ENCODE measurements at places on chromosomes 7 and 10.

- DNase-seq: no peak
Measured at GRCh38 chr7:75640201-75640600, 98.5 kb downstream of the HIP1 start.

DNA sequence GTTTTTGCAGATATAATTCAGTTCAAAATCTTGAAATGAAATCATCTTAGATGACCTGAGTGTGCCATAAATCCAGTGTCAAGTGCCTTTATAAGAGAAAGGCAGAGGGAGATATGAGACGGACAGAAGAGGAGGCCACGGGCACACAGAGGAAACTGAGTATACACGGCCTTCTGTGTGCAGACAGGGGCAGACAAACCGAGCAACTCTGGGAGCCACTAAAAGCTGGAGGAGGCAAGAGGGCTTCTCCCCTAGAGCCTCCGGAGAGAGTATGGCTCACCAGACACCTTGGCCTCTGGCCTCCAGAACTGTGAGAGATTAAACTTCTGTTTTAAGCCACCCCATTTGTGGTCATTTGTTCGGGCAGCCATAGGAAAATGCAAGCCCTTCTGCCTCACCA lies 12.6 kb downstream of the TSPAN15 start:
- no peak for DNase-seq

GRCh38 chr10:9800571-9800970 lies 1217.1 kb upstream of the CELF2 start:
- DNase-seq: no peak

DNA sequence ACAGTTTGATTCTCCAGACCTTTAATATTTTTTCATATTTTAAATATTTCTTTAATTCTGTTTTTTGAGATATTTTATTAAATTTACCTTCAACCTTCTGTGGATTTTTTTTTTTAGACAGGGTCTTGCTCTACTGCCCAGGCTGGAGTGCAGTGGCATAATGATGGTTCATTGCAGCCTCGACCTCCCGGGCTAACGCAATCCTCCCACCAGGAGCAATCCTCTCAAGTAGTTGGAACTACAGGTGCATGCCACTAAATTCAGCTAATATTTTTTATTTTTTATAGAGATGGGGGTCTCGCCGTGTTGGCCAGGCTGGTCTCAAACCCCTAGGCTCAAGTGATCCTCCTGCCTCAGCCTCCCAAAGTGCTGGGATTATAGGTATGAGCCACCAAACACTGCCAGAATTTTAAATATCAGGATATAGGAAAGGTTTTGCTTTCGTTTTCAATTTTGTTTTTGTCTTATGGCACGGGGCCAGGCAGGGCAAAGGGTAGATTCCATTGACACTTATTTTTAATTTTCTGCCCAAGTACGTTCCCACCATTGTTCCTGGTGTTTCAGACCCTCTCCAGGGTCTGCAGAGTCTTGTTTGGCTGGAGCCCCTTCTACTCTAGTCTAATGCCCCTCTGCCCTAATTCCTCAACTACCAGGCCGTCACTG lies 1.2 kb downstream of the TACC2 start:
- DNase-seq: no peak

- DNase-seq: no peak
Measured at GRCh38 chr7:13327669-13328068, 640.2 kb downstream of the ARL4A start.

GRCh38 chr10:29610876-29611647 lies 23.7 kb downstream of the SVIL start:
- no peak for DNase-seq

DNA sequence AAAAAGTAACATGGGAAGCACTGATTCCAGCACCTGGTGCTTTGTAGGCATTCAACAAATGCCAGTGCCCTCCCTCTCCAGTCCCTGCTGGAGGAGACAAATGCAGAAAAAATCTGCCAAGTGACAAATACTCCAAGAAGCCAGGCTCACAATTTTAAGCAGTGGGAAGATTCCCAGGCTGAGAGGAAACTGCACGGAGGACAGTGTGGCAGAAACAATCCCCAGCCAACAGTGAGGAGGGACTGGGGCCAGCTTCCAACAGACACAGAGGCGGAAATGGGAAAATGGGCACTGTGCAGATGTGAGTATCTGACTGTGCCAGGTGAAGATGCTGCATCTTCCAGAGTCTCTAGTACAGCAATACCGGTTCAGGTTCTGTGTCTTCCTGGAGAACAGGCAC lies 106.3 kb downstream of the SLIT1 start:
- no peak for DNase-seq

GRCh38 chr7:30776971-30777370 lies 5.8 kb downstream of the MINDY4 start:
- no peak for DNase-seq

DNA sequence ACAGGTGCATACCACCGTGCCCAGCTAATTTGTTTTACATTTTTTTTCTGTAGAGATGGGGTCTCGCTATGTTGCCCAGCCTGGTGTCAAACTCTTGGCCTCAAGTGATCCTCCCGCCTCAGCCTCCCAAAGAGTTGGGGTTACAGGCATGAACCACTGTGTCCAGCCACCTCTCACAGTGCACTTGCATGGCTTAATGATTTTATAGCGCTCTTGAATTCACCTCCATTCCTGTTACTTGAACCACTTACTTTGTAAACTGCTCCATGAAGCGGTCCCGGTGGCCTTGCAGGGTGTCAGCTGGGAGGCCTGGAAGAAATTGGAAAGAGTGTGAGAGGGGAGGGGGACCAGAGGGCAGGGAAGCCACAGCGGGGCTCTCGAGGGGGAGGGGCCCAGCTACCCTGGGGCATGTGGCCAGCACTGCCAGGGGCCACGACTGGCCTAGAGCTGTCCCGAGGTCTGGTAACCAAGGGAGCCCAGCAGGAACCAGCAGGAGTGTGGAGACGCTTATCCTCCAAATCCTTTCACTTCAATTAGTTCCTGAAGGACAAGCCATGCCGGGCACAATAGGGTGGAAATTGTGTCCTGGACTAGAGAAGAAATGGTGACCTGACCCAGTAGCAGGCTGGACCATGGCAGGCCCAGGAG lies 76.0 kb downstream of the SPDYE5 start:
- DNase-seq: no peak

- DNase-seq: no peak
Measured at GRCh38 chr10:21100871-21101514, 203.9 kb upstream of the NEBL start.

DNA sequence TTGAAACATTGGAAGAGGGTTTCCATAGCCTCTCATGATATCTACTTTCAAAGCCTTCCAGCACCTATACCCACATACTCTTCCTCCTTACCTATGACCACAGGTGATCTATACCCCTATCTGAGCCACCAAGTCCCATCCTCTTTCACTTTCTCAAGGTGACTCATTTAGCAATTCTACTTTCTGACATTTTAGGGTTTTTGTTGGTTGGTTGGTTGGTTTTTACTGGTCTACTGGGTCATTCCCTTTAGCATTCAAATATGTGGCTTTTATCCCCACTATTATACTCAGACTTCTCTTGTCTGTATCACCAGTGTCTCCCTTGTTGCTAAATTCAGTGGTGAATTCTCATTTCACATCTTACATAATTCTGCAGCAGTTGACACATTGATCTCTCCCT lies 130.4 kb upstream of the STEAP4 start:
- no peak for DNase-seq

GRCh38 chr10:84202349-84202748 lies 8.0 kb downstream of the CDHR1 start:
- no peak for DNase-seq

DNA sequence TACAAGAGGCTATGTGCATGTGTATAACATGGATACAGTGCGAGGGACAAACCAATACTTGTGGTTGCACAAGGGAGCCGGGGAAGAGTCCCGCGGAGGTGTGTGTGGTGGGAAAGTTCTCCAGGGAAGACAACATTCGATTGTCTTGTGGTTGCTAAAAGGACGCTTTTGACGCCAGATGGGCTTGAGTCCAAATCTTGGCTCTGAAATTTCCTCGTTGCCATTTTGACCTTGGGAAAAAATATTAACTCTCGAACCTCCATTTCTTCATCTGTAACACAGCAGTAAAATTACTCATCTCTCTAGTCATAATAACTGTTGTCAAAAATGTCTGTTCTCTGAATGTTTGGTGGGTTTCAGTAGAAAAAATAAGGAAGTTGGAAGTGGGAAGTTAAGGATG lies 16.5 kb downstream of the PLXDC2 start:
- DNase-seq: no peak

- DNase-seq: no peak
Measured at GRCh38 chr10:70672165-70673042, at the start of gene ADAMTS14. TSS of gene ADAMTS14 (plus strand) at chr10:70672506. CDS start at chr10:70672803, 297 bp downstream.

- DNase-seq: no peak
Measured at GRCh38 chr10:27446091-27446918, 57.8 kb upstream of the RAB18 start.

DNA sequence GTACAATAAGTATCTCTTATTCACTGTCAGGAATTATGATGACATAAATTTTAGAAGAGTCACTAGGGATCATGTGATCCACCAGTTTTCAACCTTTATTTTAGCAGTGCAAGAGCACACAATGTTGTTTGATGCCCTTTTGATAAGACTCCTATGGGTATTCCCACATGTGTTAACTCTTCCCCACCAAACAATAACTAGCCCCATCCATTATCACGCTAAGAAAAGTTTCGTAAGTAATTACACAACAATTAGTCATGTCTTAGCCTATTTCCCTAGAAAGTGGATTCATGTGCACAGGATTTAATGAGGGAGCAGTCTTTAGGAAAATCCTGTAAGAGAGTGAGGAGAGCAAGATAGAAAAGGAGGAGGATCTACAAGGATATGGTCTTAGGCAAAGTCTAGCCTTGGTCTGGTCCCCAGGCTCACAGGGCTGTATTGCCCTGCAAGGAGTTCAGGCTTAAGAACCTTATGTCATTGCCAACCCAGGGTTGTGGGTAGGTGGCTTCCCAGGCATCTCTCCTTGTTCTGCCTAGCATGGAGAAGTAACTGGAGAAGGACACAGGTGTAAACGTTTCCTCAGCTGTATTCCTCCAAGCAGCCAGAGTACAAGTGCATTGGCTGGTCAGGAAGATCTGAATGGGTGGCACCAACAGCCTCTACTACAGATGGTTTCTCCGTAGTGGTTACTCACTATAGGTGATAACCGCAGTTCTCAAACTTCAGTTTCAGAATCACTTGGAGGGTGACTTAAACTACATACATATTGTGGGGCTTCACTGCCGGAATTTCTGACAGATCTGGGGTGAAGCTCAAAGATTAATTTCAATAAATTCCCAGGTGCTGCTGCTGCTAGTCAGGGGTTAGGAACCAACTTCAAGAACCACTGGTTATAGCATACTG lies 574.5 kb downstream of the SUGCT start:
- no peak for DNase-seq

GRCh38 chr10:24430591-24430990 lies 221.7 kb downstream of the KIAA1217 start:
- no peak for DNase-seq

DNA sequence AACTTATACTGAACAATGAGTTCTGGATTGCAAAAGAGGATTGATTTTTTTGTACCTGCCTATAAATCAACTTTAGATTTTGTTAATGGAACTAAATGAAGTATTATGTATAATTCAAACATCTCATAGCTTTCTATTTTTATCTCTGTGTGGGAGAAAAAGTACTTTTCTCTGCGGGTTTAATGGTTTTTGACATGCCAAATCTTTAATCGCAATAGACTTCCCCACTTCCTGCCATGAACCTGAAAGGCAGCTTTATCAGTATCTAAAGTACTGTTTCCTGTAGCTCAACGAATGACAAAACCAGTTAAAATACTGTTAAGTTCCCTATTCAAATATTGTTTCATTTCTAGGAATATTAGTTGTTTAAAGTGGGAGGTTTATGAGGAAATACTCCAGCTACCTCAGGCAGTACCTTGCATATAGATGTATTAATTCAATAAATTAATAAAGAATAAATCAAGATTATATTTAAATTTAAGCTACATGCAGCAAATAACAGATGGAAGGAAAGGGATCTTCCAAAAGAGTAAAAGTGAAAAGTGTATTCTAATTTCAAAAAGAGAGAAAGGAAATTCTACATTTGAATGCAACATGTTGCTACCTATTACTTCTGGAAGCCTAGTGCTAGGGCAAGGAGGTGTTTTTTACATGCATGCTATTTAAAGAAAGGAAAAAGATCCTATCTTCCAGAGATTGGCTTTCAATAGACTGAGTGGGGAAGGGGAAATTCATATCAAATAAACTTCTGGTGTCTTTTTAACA lies 75.9 kb downstream of the SVOPL start:
- no peak for DNase-seq

GRCh38 chr7:102914585-102914984 lies 1.8 kb downstream of the LRRC17 start:
- no peak for DNase-seq

DNA sequence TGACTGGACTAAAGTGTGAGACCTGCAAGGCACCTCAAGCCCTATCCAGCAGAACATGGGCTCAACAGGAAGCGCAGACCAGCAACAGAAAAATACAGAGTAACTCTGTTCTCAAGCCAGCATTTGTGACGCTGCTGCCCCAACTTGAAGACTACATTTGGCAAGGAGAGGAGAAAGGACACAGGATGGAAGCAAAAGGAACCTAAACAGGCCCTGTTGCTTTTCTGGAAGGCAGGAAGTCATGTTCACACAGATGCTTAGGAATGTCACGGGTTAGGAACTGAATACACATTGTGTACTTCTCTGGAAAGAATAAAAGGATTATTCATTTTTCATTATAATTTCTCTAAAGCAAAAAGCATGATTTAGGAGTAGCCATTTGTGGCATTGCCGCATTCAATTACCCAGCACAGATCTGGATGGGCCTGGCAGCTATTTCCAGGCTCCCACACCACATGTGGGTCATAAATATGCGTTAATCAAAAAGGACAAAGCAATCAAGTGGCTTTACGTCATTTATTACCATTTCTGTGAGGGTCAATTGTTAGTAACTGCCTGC lies 19.8 kb upstream of the TOMM7 start:
- no peak for DNase-seq

GRCh38 chr10:132068431-132069121 lies 2.8 kb downstream of the JAKMIP3 start:
- DNase-seq: no peak

GRCh38 chr7:40009301-40009700 lies 59.2 kb downstream of the CDK13 start:
- no peak for DNase-seq

- no peak for DNase-seq
Measured at GRCh38 chr7:22849172-22849571, 26.5 kb upstream of the TOMM7 start.

- DNase-seq: no peak
Measured at GRCh38 chr7:69199041-69199440, 399.2 kb upstream of the AUTS2 start.

DNA sequence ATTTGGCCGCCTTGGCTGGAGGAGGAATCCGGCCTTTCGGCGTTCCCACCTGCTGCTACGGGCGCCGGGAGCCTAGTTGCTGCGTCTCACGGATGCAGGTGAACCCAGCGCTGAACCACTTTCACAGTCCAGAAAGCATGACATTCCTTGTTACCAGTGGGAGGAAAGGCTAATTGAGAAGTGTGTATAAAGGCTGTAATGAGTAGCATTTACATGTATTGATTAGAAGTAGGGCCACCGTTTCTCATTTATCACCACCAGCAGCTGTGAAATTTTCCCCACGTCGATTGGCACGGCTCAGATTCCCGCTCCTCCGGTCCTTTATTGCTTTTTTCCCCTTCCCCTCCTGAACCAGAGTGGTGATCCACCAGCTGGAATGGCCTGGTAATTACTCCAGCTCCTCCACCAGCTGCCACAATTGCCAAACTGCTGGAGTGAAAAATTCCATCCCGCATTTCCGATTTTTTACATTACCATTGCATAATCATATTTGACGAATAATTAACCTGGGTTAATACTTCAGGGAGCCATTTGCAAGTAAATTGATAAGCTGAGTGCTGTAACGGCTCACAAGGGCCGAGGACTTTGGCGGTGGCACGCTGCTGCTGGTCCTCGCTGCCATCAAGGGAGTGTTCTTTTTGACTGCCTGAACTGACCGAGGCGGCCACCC lies 153.3 kb downstream of the POU6F2 start:
- DNase-seq: no peak

GRCh38 chr10:50582766-50583762 lies 40.7 kb downstream of the SGMS1 start:
- DNase-seq: no peak

Data from activated T-cell treated with anti-CD3 and anti-CD28 coated beads for 4 hours (primary cell).